Pulmonary artery endothelial cell (primary cell): ENCODE measurements at places on chromosomes 5 and 9. TPM values are rescaled to one million over a fixed set of nuclear protein-coding genes. Genes with fewer than 3 reads are reported as not detected.

- DNase-seq, result no peak
Measured at GRCh38 chr5:171837522-171837921, 51.9 kb downstream of the SMIM23 start.

- DNase-seq, result no peak
Measured at GRCh38 chr5:139228201-139228803, 30.1 kb upstream of the SIL1 start.

The MTX3 gene
- total RNA-seq, result 6.2 and 6.4 TPM in 2 replicates

GRCh38 chr5:79069488-79070349 lies at the start of the genes BHMT2 and DMGDH:
BHMT2 (plus strand) TSS chr5:79069767; CDS start chr5:79069783, 16 bp downstream.
DMGDH (minus strand) TSS chr5:79069674; CDS start chr5:79069620, 54 bp downstream.
- DNase-seq, result no peak

GRCh38 chr9:136525841-136526499 lies 19.9 kb downstream of the NOTCH1 start:
- DNase-seq, result no peak

DNA sequence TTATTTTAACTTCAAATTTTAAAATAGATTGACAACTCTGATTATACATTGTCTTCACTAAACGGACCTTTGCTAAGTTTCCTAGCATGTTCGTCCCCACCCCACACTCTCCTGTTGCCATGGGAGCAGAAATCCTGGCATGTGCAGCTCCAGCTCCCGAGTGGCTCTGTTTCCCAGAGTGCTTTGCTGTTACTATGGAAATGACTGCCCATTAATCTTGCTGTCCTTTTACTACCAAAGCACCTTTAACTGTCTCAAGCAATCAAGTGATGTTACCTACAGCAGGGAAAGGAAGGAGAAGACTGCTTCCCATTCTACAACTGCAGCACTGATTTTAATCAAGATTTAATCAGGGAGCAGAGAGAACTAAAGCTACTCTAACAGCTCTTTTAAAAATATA lies 212.0 kb upstream of the KIF2A start:
- DNase-seq, result no peak

The SLC36A2 gene
- not detected in 2 replicates for total RNA-seq

DNA sequence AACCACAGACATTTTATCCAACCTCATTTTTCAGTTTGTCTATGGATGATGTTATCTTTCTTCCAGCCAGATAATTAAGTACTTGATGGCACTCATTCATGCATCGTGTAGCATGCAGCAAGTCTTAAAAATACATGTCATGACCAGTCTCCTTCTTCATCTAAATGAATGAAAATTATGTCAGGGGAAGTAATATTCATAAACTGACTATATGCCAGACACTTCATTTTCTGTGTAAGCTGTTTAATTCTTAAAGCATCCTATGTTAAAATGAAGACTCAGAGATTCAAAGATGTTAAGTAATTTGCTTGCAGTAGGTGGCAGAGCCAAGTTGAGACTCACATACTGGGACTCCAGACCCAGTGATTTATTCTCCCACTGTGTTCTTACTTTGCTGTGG lies 181.7 kb upstream of the CD180 start:
- no peak for DNase-seq

DNA sequence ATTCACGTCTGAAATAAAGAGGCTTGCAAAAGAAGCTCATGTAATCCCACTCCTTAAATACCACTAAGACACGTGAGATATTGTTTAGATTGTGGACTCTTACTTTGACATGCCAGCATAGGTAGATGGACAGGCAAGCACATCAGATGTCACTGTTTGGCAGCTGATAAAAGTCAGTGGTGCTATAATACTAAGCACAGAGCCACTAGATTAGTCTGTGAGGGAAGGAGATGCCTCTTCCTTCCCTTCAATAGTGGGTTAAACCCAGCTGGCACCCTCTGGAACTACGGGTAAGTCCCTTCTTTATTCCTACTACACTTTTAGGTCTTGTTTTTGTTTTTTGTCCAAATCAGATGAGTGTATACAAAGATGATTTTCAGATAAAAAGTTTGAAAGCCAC lies at the start of gene MYOT:
MYOT (plus strand) TSS at position 197 of the 400 bp plus-strand sequence. CDS start 2,792 bp downstream, outside the sequence.
- DNase-seq, result no peak

The MZB1 gene
- 0.04 TPM in 1 of 2 replicates, not detected in the other for total RNA-seq

The KCNIP1 gene
- not detected in 2 replicates for total RNA-seq

- no peak for DNase-seq
Measured at GRCh38 chr9:38707885-38708637, 11.9 kb downstream of the FAM240B start.

GRCh38 chr5:114184006-114184405 lies 177.9 kb upstream of the KCNN2 start:
- DNase-seq, result no peak

The CA9 gene
- total RNA-seq, result 0.40 TPM in 1 of 2 replicates, not detected in the other

- no peak for DNase-seq
Measured at GRCh38 chr9:25889661-25890060, 211.4 kb upstream of the TUSC1 start.

- DNase-seq, result no peak
Measured at GRCh38 chr5:170275376-170275994, 22.1 kb downstream of the LCP2 start.

- DNase-seq, result no peak
Measured at GRCh38 chr5:101206534-101206933, 303.5 kb upstream of the ST8SIA4 start.

The AFAP1L1 gene
- total RNA-seq, result 108 and 150 TPM in 2 replicates

GRCh38 chr5:60779466-60779865 lies 64.6 kb downstream of the ELOVL7 start:
- no peak for DNase-seq

The DPYSL3 gene
- 138 and 161 TPM in 2 replicates for total RNA-seq

DNA sequence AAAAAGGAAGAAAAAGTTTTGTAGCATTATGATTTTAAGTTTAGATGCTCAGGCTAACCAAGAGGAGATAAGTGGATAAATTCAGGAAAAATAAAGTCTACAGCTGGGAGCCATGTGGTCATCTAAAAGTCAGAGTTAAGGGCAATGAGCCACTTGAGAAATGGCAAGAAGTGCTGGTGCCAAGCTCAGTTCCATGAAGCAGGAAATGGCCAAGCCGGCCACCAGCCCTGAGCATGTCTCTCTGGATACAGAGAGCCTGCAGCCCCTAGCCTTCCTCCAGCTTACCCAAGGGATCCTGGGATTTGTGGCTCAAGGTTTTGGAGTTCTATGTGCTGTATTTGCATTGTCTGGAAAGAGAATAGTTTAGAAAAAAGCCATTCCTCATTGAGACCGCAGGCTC lies 12.2 kb upstream of the S1PR3 start:
- DNase-seq, result no peak

DNA sequence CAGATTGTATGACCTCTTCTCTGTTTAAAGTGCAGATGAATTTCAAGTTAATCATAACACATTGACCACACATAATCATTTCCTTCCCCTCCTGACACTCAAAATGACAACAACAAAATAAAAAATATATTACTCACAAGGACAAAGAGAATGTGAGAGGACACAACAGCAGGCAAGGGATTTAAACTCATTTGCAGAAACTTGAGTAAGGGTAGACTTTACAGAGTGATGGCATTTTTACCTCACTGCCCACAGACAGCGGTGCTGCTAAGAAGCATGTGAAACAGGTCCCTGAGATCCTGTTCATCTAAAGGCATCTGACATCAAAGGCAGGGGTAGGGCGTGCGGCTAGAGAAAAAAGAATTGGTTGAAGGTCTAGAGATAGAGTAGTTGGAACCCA lies 99.0 kb downstream of the TRIM36 start:
- DNase-seq, result no peak

DNA sequence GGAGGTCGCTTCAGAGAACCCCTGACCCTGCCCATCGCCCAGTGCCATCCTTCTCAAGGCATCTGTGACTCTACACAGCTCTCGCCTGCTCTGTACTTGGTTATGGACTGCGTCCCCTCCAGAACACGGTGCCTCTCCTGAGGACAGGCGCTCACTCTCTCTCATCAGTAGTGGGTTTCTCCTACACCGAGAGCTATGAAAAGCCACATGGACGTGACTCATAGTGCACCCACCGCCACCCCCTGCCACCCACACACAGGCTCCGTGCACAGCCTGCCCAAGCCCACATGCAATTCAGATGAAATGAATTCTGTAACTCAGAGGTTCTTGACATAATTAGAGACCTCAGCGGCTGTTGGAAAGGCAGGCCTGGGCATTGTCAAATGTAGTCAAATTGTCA lies 13.9 kb downstream of the GTF3C5 start:
- no peak for DNase-seq

DNA sequence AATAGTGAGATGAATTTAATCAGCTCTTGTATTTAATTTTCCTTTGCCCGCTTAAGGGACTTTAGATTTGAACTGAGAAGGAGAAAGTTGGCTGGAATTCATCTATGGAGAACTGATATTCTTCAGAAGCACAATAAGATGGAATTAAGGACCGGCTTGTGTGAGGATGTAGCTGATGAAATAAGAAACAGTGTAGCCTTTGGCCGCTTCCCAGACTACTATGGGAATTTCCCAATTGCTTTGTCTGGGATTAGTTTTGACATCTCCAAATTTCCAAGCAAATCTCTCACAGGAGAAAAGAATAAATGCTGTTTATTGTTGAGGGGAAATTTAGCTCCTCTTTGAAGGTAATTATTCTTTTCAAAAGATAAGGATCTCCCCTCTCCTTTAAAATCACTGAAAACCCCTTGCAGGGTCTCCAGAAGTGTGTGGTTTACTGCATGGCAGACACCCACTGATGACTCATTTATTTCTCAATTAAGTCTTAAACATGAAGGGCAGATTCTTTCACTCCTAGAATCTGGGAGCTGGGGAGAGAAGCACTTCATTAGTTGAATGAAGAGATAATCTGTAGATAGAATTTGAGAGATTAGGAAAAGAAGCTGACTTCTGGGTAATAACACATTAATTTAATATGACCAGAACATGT lies 606.5 kb upstream of the ADAMTS16 start:
- DNase-seq, result no peak

GRCh38 chr9:130430232-130430631 lies 14.5 kb upstream of the ASS1 start:
- no peak for DNase-seq

GRCh38 chr9:104604801-104605200 lies 626 bp downstream of the OR13C2 start:
- no peak for DNase-seq

DNA sequence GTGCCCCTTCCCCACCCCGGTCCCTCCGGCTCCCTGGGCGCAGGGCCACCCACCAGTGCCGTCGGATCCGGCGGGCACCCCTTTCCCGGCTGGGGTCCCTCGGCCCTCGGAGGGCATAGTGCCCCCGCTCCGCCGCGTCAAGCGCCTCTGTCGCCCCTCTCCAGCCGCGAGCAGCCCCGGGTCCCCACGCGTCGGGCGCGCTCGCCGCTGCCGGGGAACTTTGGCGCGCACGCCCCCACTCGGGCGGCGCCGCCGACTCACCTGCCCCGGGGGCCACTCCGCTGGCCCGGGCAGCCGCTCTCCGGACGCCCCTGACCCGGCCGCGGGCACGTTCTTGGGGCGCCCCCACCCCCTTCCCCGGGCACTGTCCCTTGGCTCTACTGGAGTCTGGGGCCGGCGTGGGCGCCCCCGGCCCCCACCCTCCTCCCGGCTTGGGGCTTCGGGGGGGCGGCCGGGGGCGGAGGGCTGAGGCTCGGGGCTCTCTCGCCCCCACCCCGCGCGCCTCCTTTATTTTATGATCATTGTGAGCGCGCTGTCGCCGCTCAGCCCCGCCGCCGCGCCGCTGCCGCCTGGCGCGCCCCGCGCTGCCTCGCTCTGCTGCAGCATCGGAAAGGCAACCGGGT lies 1.1 kb upstream of the FAM78A start:
- DNase-seq, result no peak

The PTPN3 gene
- total RNA-seq, result 0.39 and 1.1 TPM in 2 replicates

The AMBP gene
- not detected in 2 replicates for total RNA-seq

The VCAN gene
- total RNA-seq, result 1.4 and 2.0 TPM in 2 replicates

DNA sequence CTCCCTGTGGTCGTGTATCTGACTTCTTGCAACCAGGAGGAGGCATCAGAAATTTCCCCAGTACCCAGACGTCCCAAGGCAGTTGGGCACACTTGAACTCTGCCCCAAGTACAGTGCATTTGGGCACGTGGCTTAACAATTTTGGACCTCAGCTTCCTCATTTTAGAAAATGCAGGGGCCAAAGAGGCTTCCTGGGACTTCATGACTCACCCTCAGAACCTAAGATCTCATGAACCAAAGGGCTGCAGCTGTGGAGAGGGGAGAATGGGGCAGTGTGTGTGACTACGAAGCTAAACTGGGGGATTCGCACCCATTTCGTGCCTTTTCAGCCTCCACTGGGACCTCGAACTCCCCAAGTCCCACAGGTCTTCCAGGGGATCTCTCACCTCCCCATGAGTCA lies 59.2 kb downstream of the SYK start:
- DNase-seq, result no peak

GRCh38 chr5:32413466-32414263 lies 30.9 kb downstream of the ZFR start:
- DNase-seq, result no peak

The IFNB1 gene
- total RNA-seq, result not detected in 2 replicates

DNA sequence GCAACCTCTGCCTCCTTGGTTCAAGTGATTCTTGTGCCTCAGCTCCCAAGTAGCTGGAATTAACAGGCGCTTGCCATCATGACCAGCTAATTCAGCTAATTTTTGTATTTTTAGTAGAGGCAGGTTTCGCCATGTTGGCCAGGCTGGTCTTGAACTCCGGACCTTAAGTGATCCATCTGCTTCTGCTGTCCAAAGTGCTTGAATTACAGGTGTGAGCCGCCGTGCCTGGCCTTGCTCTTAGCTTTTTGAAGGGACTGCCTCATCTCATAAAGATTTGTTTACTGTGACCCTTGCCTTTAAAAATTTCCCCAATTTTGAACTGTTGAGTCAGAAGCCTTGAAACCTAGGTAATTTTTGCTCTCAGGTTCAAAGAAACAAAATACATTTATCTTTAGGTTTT lies 17.3 kb downstream of the GPBP1 start:
- no peak for DNase-seq

GRCh38 chr9:5596173-5596572 lies 32.7 kb upstream of the RIC1 start:
- no peak for DNase-seq

DNA sequence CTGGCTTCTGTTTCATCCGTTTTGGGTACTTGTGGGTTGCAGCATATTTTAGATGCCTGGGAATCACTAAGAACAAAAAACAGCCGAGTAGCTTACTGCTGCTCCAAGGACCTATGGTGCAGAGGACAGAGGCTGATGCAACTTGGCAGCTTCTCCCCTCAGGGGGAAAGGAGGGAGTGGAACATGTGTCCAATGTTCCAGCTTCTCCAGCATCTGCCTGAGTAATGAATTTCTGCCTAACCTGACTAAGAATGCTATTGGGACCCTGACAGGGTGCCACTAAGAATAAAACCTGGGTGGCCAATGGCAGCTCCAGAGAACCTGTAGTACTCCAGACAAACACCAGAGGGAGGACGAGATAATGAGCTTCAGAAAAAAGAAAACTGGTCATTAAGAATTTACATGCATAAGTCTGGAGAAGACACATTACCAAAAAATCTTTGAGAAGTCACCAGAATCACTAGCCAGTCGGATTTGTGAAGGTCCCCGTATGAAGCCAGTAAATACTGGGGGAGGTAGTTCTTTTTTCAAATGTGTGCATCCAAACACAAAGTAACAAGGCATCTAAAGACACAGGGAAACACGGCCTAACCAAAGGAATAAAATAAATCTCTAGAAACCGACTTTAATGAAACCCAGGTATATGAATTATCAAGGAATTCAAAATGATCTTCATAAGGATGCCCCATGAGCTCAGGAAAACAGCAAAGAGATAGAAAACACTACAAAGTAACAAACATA lies 293.5 kb downstream of the HINT1 start:
- no peak for DNase-seq
